Lower leg skin (tissue), 4 donors: ENCODE measurements at places on chromosomes 1 and 21. TPM values are rescaled to one million over a fixed set of nuclear protein-coding genes. Genes with fewer than 3 reads are reported as not detected.

Gene MYBPH
- not detected for total RNA-seq

Gene SMCP
- total RNA-seq = not detected

Gene ADCY10
- total RNA-seq = not detected

Gene GPX7
- total RNA-seq = 9.1 TPM

GRCh38 chr1:61743716-61744580, 1.7 kb downstream of the PATJ start:
- DNase-seq = peak; percentile 52

DNA sequence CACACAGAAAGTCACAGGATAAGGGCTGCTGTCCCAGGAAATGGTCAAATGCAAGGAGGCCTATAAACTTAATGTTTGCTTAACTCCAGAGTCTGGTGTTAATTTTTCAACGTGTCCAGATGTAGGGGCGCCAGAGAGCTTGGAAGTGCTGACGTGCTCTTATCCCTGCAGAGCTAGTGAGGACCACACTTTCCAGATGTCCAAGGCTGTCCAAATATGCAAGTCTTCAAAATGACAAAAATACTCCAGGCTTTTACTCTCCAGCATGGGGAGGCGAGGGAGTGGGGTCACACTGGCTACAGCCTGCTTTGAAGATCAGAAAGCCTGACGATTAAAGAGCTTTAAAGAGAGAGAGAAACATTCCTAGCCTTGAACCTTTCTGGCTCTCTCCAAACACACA, 57.6 kb downstream of the ABCA4 start:
- DNase-seq = no peak

DNA sequence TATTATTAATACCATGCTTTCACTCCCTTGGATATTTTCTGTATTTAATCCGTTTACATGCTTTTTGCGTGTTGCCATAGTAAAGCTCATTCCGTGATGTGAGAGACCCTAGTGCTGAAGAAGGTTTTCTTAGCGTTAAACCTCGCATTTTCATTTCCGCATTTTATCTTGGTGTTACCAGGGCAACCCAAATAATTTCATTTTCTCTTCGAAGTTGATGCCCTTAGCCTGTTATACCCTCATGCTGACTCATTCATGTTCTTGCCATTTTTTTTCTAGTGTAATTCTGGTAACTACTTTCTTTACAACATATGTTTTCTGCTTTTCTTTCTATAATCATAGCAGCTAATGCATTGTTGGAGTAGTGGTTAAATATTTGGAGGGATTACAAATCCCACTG, 37.2 kb downstream of the LRRC8C start:
- DNase-seq = no peak

DNA sequence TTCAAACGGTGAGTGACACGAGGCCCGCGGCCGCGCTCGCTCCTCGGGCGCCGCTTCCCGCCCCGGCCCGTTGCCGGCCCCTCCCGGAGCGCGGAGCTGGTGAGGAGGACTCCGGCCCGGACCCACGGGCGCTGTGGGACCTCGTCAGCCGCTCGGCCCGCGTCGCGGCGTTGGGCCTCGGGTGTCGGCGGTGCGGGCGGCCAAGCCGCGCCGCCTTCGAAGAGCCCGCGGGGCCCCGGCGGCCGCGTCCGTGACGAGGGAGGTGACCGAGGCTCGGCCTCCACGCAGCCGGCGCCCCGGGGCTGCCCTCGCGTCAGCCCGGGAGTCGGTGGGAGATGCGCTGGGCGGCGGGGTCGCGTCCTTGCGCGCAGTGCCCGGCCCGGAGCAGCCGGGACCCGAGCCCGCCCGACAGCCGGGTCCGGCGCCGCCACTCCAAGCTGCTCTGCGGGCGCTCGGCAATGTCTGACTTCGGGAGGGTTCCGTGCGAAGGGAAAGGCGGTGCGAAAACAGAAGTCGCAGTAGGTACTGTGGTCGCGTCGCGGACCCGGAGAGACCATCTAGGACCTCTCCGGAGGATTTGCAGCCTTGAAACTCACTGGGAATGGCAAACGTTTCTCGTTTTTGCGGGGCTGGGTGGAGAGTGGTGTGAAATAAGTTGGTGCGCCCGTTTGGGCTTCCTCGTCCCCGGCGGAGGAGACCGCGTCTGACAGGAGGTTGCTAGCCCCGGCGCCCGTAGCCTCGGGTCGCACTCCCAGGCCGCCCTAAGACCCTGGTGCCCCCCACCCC, 829 bp downstream of the SPEN start:
- DNase-seq = peak; percentile 90

DNA sequence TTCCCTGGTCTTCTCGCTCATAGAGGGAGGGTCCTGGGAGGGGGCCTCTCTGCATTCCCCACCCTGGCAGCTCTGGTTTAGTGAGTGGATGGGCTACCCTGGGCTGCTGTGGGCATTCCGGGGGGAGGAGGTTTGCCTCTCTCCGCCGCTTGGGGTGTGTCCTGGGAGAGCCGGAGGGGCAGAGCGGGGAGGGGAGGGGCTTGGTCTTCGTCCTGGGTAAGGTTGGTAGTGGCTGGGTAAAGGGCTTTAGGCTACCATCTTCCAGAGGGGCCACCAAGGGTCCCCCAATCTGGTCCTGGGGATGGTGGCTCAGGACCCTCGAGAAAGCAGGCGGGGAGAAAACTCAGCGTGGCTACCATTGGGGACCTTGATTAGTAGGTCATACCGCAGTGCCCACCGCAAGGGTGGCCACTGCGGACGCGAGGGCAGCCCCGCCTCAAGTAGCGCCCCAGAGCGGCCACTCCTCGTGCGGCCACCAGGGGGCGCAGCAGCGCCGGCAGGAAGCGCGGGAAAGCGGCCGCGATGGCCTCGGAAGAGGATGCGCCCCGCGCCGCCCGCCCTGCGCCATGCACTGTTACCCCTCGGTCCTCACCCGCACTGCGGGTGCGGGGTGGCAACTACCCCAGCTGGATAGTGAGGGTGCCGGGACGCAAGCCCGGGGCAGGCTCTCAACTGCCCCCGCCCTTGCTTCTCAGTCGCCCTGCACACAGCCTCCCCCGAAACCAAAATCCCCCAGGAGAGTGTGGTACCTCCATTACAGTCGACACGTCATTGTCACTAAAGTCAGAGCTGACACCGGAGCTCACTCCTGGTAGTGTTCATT, 44.1 kb upstream of the SLC25A33 start:
- DNase-seq = peak; percentile 86
